ENCODE measurements at places on chromosomes 6 and 20.

GRCh38 chr20:25548613-25549086 lies 36.7 kb downstream of the NINL start:
- no peak for DNase-seq

DNA sequence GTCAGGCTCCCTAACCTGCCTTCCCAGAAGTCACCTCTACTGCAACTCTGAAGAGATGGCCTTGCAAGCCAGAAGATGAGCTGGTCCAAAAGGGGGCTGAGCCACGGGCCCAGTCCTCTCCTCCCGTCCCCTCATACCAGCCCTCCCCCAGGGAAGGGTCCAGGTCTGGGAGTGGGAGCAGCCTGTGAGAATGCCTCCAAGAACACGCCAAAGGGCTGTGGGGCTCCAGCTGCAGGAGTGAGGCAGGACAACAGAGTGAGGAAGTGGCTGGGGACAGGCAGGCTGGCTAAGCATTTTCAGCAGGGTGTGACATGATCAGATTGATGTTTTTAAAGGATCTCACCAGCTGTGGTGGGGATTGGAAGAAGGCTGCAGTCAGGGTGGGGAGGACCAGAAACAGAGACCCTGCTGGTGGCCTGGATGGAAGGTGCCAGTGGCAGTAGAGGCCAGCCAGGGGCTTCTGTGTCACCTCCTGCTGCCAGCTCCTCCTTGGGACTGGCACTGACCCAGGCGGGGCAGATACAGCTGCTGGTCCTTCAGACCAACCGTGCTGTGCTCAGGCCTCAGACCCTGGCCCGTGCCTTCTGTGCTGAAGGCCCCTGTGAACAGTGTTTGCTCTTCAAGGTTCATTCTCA lies 257.6 kb downstream of the NRN1 start:
- no peak for DNase-seq

DNA sequence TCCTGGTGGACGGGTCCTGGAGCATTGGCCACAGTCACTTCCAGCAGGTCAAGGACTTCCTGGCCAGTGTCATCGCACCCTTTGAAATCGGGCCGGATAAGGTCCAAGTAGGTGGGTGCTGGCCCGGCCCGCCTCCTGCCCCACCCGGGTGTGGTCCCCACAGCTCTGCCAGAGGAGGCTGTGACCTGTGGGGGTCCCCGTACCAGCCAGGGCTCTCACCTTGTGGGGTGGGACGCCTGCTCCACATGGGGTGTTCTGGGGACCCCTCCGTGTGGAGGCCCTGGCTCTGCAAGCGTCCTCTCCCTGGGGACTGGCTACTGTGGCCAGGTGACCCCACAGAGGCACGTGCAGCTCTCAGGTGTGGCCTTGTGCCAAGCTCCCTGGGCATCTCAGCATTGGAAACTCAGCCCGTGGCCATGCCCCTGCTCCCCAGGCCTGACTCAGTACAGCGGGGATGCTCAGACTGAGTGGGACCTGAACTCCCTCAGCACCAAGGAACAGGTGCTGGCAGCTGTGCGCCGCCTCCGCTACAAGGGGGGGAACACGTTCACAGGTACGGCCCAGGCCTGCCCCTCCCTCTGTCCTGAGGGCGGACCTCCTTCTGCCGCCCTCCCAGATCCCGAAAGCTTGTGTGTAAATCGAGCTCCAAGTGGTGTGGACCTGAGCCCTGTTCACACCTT lies 14.7 kb downstream of the COL20A1 start:
- no peak for DNase-seq

- no peak for DNase-seq
Measured at GRCh38 chr6:116111552-116112528, 11.2 kb downstream of the NT5DC1 start.

- peak; percentile 9 for DNase-seq
Measured at GRCh38 chr6:37207903-37208456, 38.0 kb downstream of the PIM1 start.

DNA sequence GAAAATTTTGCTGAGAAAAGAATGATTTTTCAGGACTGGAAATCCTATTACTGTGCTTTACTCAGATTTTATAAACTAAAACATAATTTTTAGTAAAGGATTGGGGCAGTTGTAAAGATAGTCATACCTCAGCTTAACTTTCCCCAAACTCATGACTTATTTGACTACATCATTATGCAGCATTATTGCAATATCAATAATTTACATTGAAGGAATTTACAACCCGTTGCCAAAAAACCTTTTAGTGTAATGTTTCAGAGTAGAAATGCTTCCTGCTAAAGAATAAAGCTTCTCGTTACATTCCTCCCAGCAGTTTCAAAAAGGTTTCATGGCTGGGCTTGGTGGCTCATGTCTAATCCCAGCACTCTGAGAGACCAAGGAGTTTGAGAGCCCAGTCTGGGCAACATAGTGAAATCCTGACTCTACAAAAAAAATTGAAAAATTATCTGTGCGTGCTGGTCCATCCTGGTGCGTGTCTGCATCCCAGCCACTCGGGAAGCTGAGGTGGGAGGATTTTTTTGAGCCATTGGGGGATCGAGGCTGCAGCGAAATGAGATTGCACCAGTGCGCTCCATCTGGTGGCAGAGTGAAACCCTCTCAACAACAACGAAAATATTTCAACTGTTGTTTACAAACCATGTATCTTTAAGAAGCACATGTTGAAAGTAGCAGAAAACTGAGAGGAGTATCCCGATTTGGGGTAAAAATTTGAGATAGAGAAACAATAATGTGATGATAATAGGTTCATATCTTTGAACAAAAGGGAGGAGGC lies 4.4 kb downstream of the AMD1 start:
- DNase-seq = no peak

- no peak for DNase-seq
Measured at GRCh38 chr20:12201289-12201991, 283.7 kb downstream of the BTBD3 start.

DNA sequence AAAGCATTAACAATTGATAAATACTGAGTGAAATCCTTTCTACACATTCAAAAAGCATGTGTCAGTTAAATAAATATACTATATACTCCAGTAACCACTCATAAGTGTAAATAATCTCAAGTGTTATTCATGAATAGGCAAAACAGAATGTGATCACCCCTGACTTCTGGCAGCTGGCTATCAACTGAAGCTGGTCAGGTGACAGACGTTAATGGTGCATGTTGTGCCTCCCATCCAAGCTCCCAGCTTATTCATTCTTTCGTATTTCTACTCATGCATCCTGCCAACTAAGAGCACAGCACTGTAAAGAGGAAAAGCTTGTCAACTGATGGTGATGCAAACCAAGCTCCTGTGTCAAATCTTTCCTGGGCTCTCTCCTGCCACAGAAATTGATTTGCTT lies 7.7 kb downstream of the PSMB1 start:
- DNase-seq = no peak

- no peak for DNase-seq
Measured at GRCh38 chr6:147691446-147691845, 183.0 kb downstream of the SAMD5 start.

DNA sequence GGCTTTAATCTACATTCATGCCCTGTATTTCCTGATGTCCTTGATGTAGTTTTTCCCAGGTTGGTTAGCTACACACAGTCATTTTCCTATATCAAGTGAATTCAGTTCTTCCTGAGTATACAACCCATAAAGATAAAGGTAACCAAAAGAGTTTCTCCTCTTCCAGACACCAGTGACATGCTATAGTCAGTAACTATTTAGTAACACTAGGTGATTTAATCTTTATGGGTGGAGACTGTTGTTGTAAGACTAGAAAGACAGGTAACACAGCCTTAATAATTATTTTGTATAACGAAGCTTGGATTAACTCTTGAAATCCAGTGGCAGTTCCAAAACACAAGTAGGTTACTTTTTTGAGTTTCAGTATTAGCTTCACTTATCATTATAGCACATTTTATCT lies 17.6 kb downstream of the MCUR1 start:
- no peak for DNase-seq

DNA sequence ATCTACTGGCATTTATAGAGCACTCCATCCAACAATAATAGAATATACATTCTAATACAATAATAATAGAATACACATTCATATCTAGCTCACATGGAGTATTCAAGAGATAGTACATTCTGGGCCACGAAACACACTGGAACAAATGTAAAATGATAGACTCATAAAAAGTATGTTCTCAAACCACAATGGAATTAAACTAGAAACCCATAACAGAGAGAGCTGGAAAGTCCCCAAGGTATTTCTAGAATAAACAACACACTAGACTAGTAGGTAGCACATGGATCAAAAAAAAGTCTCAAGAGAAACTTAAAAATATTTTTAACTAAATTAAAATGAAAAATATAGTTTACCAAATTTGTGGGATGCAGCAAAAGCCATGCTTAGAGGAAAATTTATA lies 9.1 kb upstream of the TP53TG5 start:
- DNase-seq = no peak

- no peak for DNase-seq
Measured at GRCh38 chr6:31004794-31005193, 5.5 kb upstream of the MUC22 start.

DNA sequence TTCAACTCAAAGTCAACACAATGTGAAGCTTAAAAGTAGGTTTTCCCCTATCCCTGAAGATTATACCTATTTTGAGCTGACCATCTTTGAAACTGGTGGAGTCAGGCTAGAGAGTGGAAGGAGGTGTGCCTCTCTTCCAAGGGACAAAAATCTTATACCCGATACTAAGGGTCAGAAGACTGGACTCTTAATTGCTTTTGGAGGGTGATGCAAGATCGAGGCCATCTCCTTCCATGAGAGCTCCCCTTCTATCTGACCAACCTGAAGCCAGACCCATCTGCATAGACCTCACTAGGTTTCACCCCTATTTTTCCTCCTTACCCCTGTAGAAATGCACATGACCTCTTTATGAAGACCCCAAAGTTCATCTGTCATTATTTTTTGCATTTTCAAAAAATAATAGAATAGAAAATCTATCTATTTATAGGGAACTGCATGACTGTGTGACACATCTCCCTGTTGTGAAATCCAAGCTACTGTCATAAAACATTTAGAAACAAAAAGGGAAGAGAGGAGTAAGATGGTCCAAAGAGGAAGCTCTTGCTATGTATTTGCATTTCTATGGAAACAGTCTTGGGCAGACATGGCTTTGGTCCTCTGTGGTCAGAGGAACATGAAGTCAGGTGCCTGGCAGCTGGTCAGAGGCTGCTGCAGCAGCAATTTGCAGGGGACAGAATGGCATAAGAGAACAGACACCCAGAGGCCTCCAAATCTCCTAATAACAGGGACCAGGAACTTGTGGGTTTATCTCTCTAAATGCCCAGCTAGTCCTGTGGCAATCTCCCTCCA lies 349.2 kb downstream of the MAFB start:
- no peak for DNase-seq
